T-cell (primary cell): ENCODE measurements at places on chromosomes 4 and X. TPM values are rescaled to one million over a fixed set of nuclear protein-coding genes. Genes with fewer than 3 reads are reported as not detected.

ZBED1 gene
- 31.2 TPM for total RNA-seq

STPG2 gene
- 0.26 TPM for total RNA-seq

PRSS12 gene
- 0.03 TPM for total RNA-seq

NAP1L5 gene
- total RNA-seq = 10.4 TPM
